ENCODE measurements at places on chromosomes 7 and 10. TPM values are rescaled to one million over a fixed set of nuclear protein-coding genes. Genes with fewer than 3 reads are reported as not detected.

DNA sequence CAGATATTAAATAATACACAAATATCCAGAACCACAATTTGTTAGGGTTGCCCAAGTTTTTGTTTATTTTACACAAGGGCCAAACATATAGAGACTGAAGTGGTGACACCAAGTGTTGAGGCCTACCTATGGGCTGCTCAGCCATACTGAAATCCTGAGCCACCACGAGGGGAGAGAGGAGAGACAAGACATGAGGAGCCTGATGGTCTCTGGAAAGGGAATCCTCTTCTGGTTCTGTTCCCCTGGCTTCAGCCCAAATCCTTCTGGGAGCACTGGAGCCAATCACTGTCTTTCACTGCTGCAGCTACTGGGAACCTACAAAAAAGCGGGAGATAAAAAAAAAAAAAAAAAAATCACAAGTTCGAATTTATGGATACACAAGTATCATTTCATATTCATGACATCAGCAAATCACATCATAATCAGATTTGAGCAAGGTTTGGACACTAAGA lies 1.9 kb downstream of the SKIDA1 start:
- no peak for DNase-seq

- no peak for DNase-seq
These were observed 173.3 kb upstream of the MKLN1 start for GRCh38 chr7:131154380-131154779.

Gene SDHAF3
- 7.8 TPM for total RNA-seq

- DNase-seq, result no peak
These were observed 2.7 kb downstream of the YWHAG start for GRCh38 chr7:76356115-76356514.

DNA sequence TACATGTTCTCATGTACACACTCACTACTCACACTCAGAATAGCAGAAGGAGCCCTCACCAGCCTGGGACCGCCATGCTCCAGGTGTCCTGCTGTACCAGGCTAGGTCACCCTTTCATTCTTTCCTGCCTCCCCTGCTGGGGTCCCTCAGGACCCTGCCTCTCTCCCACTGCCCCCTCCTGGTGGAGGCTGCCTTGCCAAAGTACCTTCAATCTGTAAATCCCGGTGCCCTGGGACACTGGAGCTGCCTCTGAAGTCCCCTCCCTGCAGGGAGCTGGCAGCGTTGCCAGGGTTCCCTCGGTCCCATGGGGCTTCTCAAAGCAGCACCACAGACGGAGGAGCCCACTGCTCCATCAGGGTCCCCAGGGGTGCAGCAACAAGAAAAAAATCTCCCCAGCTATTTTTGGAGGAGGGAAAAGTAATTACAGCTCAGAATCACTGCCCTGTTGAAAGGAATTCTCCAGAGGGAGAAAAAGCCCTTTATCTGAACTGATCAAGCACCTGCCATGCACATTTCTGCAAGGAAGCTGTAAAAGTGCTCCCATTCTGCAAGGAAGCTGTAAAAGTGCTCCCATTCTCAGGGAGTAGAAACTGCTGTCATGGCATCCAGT lies 259.9 kb downstream of the PTPRN2 start:
- no peak for DNase-seq

DNA sequence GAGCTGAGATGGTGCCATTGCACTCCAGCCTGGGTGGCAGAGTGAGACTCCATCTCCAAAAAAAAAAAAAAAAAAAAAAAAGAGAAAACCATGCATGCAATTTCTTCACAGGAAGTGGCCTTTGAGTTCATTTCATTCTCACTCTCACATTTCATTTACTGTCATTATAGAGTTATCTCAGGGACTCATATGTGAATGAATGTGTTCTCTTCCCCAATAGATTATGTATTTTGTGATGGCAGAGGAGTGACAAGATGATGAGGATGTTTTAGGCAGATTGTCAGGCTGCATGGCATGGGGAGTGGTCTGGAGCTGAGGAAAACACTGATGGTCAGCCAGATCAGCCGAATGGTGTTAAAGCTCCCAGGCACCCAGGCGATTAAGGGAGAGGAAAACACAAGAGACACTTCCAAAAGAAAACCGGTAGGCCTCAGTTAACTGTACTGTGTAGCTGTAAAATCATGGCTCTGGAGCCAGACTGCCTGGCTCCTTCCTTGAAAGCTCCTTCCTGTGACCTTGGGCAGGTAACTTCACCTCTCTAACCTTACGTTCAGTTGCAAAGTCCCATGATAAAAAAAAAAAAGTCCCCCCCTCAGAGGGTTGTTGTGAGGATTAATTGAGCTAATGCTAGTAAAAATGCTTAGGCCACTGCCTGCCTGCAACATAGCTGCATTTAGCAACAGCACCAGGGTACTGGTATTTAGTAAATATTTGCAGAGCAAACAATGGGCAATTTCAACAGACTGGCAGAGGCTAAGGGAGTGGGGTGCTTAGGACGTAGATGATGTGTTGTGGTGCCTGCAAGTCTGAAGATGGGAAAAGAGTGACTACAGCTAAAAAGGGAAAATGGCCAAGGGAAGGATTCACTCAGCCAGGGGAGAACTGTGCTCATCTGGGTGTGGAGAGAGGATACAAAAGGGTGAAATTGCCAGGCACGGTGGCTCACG lies 6.9 kb downstream of the FRAT2 start:
- no peak for DNase-seq

Gene SGCE
- 87.5 TPM for total RNA-seq

DNA sequence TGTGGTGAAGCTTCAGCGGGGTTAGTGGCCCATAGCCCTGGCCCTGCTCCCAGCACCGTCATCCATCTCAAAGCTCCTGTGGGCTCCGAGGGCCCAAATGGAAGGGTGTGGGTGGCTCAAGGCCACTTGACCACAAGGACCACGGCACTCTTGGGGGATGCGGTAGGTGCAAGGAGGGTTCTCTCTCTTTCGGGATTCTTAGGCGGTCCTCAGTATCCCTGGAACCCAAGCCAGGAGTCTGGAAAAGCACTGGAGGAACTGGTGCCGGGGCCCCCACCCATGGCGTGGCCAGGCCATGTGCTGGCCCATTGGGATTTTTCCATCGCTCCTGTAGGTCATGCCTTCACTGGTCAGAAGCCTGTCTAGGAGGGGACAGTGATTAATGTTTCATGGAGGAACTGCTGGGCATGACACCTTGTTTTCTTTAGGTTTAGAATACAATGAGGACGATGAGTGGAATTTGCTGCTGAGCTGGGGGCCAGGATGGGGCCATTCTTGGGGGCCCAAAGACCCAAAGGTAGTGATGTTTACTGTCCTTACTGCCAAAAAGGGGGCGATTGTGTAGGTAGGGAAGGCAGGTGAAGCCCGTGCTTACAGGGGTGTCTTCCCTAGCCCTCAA lies 16.7 kb downstream of the AQP1 start:
- no peak for DNase-seq

Gene H2BK1
- not detected for total RNA-seq

DNA sequence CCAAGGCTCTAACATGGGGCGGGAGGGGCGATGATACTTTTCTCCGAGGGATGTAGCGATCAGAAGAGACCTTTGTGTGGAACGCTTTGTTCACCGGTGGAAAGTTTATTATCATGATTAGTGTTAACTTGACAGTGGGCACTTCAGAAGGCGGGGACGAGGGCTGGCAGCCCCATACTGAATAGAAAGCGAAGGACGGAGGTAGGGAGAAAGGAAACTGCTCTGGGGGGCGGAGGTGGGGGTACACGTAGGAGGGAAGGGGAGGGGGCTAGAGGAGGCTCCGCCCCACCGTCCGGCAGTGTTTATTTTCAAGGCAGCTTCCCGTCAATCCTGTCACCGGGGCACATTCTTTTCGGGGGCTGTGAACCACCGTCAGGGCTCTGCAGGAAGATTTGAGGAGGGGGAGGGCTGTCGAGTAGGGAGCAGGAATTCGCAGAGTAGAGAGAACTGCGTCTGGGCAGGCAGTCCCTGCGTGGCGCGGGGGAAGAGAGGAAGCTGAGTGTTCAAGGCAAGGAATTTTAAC lies 9.4 kb upstream of the NKX2-3 start:
- no peak for DNase-seq

Gene SKIDA1
- 1.2 TPM for total RNA-seq

Gene ZCWPW1
- 0.78 TPM for total RNA-seq

DNA sequence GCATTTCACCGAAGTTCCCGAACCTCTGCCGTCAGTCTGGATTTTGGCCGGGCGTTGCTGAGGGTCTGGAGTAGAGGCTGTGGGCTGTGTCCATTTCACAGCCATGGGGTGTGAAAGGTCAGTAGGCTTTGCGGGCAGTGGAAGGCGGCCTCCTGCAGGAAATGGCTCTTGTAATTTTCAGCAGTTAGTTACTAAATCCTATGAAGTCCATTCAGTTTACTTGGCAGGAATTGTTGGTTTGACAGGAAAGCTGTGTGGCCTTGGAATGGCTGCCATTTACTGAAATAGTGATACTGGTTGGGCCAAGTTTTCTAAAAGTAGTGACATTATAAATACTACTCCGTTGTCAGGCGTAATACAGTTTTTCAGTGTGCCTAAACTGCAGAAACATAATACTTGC lies 303.7 kb downstream of the CCDC3 start:
- DNase-seq, result no peak

DNA sequence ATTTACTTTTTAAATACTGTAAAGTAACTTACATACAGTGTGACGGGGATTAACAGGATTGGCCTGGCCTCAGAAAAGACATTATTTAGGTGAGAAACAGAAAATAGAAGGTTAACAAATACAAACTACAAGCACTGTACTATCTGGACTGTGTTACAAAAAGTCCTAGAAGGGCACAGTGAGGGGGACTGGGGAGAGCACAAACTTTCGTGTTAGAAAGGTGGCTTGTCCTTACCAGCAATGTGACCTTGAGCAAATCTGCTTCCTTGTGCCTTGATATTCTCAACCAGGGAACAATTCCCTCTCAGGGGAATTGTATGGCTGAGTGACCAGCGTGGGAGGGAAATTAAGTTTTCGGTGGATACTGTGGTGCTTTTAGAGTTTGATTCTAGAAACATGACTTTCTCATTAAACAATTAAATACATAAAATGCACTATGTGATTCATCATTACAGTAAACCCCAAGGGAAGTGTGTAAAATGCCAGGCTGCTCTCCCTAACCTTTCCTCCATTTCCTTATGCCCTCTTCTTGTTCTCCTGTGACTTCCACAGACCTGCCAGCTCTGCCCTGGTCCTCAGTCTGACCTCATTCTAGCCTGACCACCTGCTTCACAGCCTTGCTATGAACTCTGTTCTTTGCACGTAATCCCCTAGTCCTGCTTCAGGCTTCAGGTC lies 57.7 kb downstream of the OSBPL3 start:
- DNase-seq, result no peak

DNA sequence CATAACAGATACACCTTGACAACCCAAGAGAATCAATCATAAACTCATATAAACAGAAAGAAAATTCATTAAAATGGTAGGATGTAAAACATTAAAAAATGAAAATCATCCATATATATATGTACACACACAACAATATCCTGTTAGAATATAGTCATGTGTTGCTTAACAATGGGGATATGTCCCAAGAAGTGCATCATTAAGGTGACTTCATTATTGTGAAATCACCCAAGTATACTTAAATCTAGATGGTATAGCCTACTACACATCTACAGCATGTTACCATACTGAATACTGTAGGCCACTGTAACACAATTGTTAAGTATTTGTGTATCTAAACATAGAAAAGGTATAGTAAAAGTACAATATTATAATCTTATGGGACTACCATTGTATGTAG lies 115.8 kb upstream of the TMEM168 start:
- no peak for DNase-seq

Gene HABP2
- total RNA-seq, result 0.48 TPM

Gene NME8
- total RNA-seq, result not detected

DNA sequence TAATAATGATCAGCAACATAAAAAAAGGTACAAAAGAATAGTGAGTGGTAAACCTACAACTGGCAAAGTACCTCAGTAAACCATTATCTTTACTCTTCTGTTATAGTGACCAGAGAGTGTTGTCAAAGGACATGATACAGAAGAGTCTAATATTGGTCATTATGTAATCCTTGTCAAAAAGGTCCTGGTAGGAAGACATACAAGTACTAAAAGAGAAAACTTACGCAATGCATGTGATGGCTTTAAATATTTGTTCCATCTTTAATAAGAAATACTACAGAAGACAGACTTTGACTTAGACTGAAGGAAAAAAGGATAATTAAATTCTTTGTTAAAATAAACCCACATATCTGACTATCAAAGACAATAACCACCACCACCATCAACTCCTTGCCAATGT lies 6.5 kb downstream of the DOCK4 start:
- no peak for DNase-seq

GRCh38 chr7:139661043-139661440 lies 116.8 kb downstream of the HIPK2 start:
- no peak for DNase-seq

Gene GIMAP2
- total RNA-seq, result 31.6 TPM

Gene FZD8
- total RNA-seq, result 42.3 TPM

Gene SFTPA1
- total RNA-seq, result not detected

- DNase-seq, result no peak
These were observed 262.0 kb downstream of the ADRA2A start for GRCh38 chr10:111338805-111339204.

DNA sequence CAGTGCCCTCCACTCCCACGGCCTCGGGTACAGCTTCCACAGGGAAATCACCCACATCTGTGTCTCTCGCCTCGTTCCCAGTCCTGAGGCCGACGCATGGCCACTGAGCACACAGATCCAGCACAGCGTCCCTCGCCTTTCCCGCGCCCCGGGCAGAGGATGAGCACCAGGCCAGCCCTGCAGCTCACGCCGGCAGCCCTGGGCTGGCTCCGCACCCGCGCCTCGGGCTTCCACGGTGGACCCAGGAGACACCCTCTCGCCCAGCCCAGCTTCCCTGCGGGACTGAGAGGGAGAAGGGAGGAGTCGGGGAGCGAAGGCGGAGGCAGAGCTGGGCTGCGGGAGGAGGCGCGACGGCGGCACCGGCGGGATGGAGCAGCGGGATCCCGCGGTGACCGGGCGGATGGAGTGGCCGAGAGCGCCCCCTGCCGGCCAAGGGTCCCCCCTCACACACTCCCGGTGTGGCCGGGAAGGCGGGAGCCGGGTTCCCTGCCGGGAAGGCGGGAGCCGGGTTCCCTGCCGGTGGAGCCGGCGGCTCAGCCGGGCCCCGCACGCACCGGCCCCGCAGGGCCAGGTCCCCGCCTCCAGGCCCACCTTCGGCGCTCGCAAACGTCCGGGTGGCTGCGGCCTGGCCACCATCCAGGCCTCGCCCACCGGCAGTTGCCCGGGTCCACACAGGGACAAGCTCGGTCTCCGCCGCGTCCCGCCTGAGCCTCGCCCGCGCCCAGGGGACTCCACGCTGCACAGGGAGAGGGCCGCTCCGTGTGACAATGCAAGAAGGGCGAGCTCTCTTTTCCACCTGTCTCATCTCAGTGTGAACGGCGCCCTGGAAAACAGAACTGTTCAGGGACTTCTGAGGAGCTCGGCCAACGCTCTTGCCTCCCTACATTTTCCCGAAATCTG lies 110.3 kb upstream of the LANCL2 start:
- no peak for DNase-seq

Gene ASAH2
- 0.88 TPM for total RNA-seq

- DNase-seq, result no peak
These were observed 5.9 kb downstream of the SCART1 start for GRCh38 chr10:133459454-133460207.

Gene NUTM2A
- total RNA-seq, result 0.82 TPM

Data from glomerular endothelial cell (primary cell).